ENCODE measurements at places on chromosomes 12 and 14.
A peak's percentile ranks its signal among the peaks of the same experiment; 100 is the strongest.

DNA sequence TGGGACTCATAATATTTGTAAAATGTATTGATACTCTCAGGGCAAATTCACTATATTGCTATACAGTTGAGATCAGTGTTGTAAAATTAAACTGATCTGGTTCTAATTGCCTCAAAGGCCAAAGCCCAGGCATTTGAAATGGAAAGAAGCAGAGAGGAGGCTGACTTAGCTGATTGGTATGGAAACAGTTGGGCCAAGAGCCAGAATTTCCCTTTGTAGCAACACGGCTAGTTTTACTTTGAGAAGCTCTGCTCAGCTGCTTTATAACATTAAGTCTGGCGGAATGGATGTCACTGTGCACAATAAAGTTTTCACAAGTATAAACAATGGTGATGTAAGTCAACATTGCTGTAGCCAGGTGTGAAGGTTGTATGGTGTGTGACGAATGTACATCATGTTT, 186.4 kb downstream of the MSRB3 start:
- DNase-seq, result no peak

DNA sequence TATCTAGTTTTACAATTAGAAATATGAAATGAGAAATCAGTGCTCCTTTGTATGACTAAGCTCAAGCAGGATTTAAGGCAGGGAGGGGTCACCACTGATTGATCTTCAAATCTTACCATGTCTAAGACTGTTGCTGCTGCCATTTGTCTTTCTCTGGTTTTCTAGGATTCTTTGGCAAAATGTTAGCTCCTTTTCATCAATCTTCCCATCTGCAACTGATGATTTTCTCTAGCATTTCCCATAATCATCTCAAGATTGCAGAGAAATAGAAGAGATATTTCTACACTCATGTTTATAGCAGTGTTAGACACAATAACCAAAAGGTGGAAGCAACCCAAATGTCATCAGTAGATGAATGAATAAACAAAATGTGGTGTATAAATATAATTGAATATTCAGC, 175.0 kb downstream of the RAD51B start:
- DNase-seq, result no peak

DNA sequence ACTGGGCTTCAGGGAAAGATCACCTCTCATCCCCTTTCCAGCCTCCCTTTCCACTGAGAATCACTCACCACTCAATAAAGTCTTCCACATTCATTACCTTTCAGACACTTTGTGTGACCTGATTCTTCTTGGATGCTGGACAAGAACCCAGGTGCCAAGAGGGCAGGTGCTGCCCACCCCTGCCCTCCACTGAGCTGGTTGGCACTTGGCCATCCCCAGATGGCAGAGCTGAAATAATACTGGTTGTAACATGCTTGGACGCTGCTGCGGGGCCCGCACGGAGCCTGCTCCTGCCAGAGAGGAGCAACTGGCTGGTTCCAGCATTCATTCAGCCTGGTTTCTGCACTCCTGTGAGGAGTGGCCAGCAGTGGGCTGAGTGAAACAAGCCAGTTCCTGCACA, 386.7 kb upstream of the CCDC196 start:
- DNase-seq, result no peak

GRCh38 chr12:30978639-30979038, 52.1 kb downstream of the TSPAN11 start:
- no peak for DNase-seq

GRCh38 chr12:52006726-52007157, at the start of gene TAMALIN:
TAMALIN (plus strand) TSS chr12:52006946; CDS start chr12:52007020, 74 bp downstream.
- DNase-seq, result peak; percentile 81

- no peak for DNase-seq
Observed at GRCh38 chr14:56145181-56145769, 27.1 kb downstream of the PELI2 start.

DNA sequence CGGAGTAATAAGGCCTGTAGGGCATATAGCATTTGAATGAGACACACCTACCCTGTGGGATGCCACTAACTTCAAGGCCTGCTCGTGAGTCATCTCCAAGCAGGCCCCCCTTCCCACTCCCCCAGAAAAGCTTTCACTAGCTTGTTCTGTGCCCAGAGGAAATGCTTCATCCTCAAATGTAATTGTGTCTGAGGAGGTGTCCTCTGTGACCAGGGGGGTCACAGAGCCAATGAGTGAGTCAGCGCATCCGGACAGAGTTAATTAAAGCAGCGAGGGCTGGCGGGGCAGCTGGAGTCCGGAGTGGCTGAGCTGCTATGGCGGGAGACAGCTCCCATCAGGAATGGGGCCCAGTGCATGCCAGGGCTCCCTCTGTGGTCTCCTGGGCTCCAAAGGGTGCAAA, 27.0 kb upstream of the ESRRB start:
- no peak for DNase-seq

- DNase-seq, result no peak
Observed at GRCh38 chr12:32821293-32821692, 65.6 kb upstream of the YARS2 start.

- DNase-seq, result no peak
Observed at GRCh38 chr14:56098021-56098420, 20.2 kb upstream of the PELI2 start.

GRCh38 chr12:54983536-54984101, 943 bp downstream of the TESPA1 start:
- no peak for DNase-seq

DNA sequence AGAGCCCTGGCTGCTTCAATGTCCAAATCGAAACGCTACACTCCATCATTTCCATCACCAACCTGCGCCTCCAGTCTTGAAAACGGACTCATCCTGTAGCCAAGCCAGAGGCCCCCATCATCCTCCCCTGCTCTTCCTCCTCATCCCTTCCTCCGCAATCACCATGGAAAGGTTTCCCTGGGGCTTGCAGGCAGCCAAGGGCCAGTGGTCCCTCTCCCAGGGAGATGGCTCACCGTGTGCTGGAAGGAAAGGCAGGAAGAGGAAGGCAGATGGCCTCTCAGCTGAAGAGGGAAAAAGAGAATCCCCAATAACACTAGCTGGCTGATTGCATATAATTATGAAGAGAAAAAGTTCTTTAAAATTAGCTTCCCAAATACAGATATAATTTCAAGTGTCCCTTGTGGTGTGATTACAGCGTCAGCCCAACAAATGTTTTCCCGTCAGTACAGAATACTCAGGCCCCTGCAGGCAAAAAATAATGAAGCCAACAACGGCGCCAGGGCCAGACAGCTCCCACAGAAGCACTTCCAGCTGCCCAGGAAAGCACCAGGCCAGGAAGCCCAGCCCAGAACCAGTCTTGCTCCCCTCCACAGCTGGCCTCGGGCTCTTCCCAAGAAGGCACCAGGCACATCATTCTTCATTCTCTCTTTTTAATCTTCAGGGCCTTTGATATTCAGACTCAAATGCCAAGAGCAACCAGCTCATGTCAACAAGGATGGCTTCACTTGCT, 24.7 kb downstream of the ITPK1 start:
- peak; percentile 88 for DNase-seq

- no peak for DNase-seq
Observed at GRCh38 chr12:16857456-16857923, 251.5 kb upstream of the LMO3 start.

DNA sequence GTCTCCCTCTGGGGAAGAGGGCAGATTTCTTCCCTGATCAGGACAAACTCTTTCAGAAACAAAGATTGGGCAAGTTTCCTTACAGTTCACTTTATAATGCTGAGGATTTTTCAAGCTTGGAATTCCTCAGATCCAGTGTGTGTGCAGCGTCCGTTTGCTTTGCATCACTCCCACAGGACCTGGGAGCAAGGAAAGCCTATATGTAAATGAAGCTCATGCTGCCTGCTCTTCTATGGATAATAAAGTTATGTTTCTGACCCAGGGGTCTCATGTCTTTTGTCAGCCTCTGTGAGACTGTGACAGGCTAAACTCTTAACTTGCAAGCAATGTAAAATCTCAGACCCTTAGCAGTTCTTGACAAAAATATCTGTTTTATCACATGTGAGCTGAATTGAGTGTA, 41.6 kb downstream of the TRHDE start:
- DNase-seq, result no peak

DNA sequence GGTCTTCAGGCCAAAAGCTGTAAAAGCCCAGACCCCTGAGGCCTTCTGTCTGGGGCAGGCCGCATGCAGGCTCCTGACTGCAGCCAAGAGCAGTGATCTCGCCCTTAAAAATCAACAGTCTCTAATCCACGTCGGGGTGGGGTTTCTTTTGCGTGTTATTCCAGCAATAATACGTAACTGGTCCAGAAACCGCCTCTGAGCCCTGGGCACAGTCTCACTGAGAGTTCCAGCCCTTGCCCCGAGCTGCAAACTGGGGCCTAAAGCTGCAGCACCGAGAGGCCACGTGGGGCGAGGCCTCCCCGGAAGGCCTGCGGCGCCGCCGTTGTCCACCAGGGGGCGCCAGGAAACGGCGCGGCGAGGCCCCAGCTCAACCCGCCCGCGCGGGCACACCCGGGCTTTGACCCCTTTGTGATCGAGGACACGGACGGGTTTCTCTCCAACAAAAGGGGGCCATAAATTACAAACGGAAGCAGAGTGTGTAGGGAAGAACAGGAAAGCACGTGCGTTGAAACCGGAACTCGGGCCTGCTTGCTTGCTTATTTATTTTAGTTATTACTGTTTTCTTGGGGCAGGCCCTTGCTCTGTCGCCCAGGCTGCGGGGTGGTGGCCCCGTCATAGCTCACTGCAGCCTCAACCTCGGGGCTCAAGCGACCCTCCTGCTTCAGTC, 87.2 kb downstream of the NINJ2 start:
- DNase-seq, result peak; percentile 79
